ENCODE measurements at places on chromosomes 2 and 18.

- no peak for DNase-seq
Measured at GRCh38 chr2:25378731-25379490, 37.2 kb upstream of the DNMT3A start.

DNA sequence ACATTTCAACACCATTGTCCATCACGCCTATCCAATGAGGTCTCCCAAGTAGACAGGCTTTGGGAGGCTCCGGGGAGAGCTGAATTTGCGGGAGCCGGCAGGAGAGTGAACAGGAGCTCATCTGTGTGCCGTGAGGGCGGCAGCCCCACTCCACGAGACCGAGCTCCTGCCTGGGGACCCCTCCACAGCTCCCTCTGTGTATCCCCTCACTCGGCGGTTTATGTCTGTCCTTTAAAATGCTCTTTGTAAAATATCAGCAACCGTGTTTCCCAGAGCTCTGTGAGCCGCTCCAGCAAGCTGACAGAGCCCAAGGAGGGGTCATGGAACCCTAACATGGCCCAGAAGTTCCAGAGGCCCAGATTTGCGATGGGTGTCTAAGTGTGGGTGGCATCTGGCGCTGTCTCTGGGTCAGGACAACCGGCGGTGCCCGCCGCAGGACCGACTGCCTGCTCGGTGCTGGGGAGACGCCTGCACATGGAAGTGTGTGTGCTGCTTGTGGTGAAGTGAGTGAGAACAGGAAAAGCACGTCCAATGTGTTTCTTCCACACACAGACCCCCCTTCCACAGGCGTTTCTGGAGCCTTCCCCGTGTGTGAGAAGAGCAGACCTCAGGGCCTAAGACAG, 34.8 kb downstream of the SLC66A2 start:
- peak; percentile 13 for DNase-seq

DNA sequence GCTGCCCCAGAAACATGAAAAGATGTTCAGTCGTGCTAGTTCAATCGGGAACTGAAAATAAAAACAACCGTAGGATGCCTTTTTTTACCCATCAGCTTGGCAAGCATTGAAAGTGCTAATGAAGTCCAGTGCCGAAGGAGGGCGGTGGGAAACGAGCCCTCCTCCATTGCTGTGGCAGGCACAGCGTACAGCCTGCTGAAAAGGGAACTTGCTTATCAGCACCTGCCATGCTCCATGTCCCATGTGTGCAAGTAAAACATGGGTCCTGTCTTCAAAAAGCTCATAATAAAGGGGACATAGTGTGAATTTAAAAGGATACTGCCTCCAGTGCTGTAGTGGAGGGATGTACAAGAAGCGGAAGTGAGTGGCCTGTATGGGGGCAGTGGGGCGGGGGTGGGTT, 82.4 kb downstream of the ARMC9 start:
- no peak for DNase-seq

- no peak for DNase-seq
Measured at GRCh38 chr2:59096973-59097372, 855.8 kb upstream of the FANCL start.

DNA sequence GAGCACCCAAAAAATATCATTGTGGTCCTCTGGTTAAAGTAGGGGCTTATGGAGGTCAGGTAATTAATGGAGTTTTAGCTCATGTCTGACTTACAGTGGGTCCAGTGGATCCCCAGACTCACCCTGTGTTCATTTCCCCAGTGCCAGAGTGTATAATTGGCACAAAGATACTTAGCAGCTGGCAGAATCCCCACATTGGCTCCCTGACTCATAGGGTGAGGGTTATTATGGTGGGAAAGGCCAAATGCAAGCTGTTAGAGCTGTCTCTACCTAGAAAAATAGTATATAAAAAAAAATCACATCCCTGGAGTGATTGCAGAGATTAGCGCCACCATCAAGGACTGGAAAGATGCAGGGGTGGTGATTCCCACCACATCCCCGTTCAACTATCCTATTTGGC, 1067.6 kb upstream of the ACVR2A start:
- no peak for DNase-seq

GRCh38 chr2:240578488-240578887, 8.0 kb upstream of the CAPN10 start:
- DNase-seq = peak; percentile 43

All from heart left ventricle (tissue), 16 donors.